ENCODE measurements at places on chromosomes 7 and 10. TPM values are rescaled to one million over a fixed set of nuclear protein-coding genes. Genes with fewer than 3 reads are reported as not detected.

The ACTR3C gene
- 9.8 TPM for total RNA-seq

The TMEM225B gene
- 2.5 TPM for total RNA-seq

The NPTX2 gene
- not detected for total RNA-seq

The SP4 gene
- 48.5 TPM for total RNA-seq

The FIS1 gene
- 118 TPM for total RNA-seq

The NEURL1 gene
- 1.2 TPM for total RNA-seq

The DPYSL4 gene
- 1.2 TPM for total RNA-seq

The PRPS1L1 gene
- not detected for total RNA-seq

The IMPDH1 gene
- 45.0 TPM for total RNA-seq

The BICC1 gene
- total RNA-seq = not detected

The SEMA3E gene
- not detected for total RNA-seq

The VGF gene
- not detected for total RNA-seq

The COL17A1 gene
- not detected for total RNA-seq

The TACC2 gene
- not detected for total RNA-seq

The VWC2 gene
- not detected for total RNA-seq

The CYP26C1 gene
- total RNA-seq = 0.33 TPM

The C10orf67 gene
- total RNA-seq = not detected

The LIPK gene
- total RNA-seq = not detected

The DLX5 gene
- total RNA-seq = not detected

The PHKG1 gene
- 2.9 TPM for total RNA-seq

The AKR1D1 gene
- total RNA-seq = not detected

The CNNM1 gene
- total RNA-seq = 0.55 TPM

The NACAD gene
- 0.13 TPM for total RNA-seq

The GIMAP6 gene
- 216 TPM for total RNA-seq

The PRKAR2B gene
- 0.62 TPM for total RNA-seq

The PLCE1 gene
- not detected for total RNA-seq

The WDR91 gene
- 39.0 TPM for total RNA-seq

The GPC2 gene
- 39.0 TPM for total RNA-seq

The ELN gene
- not detected for total RNA-seq

The DDC gene
- not detected for total RNA-seq

The FKBP6 gene
- total RNA-seq = not detected

The OR2A12 gene
- total RNA-seq = not detected

The CDK6 gene
- 12.9 TPM for total RNA-seq

The STRIP2 gene
- not detected for total RNA-seq

The EBF3 gene
- total RNA-seq = not detected

The HTR5A gene
- not detected for total RNA-seq

The GPER1 gene
- not detected for total RNA-seq

The FLNC gene
- not detected for total RNA-seq

The NAT16 gene
- total RNA-seq = not detected

The BEND7 gene
- not detected for total RNA-seq

The CYP3A7 gene
- total RNA-seq = not detected

The PNLIPRP2 gene
- total RNA-seq = not detected

The IFIT2 gene
- 7.0 TPM for total RNA-seq

Measured in naive thymus-derived CD8-positive, alpha-beta T cell (primary cell).